Caco-2 (cell line): ENCODE measurements at places on chromosomes 6 and 20.

DNA sequence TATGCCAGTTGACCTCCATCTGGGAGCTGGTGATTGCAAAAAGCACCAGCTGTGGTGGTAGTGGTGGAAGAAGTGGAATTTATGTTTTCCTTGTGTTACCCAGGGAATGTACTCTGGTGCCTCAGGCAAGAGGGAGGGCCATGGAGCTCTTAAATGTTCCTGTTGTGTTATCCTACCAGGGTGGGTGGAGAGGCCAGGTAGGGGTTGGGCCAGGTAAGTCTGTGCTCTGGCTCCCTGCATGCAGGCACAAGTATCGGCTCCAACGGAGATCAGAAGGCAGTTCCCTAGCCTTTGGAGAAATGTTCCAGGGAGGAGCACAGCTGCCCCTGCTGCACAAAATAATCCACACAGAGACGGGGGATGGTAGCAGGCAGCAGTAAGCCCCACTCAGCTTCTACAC, 419.3 kb upstream of the EYS start:
- DNase-seq: no peak

DNA sequence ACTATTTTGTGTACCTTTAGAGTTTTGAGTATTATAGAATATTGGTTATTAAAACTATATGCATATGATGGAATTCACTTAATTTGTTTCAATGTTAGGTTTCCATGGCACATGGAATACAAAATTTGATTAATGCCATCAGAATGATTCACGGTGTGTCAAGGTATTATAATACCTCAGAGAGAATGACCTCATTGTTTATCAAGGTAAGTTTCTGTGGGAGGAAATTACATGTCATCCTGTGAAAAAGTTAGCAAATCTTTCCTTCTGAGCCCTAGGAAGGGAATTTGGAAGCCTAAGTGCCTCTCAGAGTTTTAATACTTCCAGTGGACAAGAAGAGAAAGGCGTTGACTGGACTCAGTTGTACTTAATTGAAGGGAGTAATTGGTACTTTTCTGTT, 40.8 kb downstream of the DNAH8 start:
- DNase-seq: no peak

DNA sequence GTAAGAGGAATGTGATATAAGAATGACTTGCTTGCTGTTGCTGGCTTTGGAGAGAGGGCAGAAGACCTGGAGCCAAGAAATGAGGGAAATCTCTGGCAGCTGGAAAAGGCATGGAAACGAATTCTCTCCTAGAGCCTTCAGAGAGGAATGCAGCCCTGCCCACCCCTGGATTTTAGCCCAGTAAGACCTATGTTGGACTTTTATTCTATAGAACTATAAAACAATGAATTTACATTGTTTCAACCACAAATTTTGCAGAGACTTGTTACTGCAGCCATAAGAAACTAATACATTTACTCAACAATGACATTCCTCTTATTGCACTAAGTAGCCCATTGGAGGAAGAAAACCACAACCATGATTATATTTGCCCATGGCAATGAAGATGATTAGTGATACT, 39.5 kb upstream of the PREP start:
- DNase-seq: no peak

- DNase-seq: no peak
Measured at GRCh38 chr20:1539816-1540419, 17.6 kb downstream of the SIRPD start.

GRCh38 chr20:51244466-51244865, 221.6 kb upstream of the KCNG1 start:
- no peak for DNase-seq

DNA sequence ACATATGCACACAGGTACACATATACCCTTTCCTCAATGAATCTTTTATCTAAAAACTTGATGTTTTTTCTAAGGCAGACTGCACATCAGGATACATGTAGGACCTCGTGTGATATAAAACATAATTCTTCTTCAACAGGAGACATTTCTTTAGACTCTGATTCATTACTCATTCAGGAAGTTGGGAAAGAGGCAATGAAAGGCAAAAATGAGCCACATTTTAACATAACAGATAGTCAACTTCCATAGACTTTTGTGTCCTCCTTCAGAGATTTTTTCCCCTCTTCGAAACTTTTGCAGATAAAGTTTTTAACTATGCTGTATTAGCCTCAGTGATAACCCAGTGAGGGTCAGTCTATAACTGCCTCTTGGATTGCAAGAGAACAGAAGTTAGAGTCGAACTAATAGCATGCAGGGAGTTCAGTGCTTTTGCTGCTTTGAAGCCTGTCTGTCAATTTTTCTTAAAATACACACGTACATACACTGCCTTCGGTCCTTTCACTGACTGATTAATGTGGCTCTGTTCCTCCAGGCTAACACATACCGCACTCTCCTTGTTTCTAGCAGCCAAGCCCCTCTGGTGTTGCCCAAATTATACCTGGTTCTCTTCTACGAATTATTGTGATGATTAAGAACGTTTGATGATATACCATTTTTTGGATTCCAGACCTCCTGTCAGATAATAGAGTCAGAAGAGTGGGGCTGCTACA, 562.5 kb upstream of the MAP3K7 start:
- DNase-seq: no peak

GRCh38 chr6:31582230-31582643, at the start of gene LTB:
Gene LTB, minus strand, starts transcription at chr6:31582424. Its CDS starts 7 bp downstream, at chr6:31582417.
- DNase-seq: no peak
